Mesenchymal stem cell (in vitro differentiated cells and primary cell): ENCODE measurements at places on chromosomes 4 and X.

GRCh38 chrX:110803506-110803905 lies 7.9 kb upstream of the CHRDL1 start:
- DNase-seq, result no peak

DNA sequence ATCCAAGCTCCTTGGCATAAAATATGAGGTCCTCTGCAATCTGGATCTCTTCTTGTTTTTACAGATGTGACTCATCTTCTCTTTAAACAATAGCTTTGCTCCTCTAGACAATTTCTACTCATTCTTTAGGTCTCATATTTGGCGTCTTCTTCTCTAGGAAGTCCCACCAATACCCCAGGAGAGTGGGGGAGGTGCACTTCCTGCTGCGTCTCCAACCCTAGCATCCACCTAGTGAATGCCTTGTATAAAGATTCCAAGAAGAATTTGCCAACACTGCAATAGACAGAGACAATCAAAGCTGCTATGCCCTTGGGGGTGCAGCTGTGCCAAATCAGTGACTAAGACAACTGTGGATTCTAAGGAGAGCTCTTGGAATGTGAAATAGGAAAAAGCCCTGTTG lies 45.7 kb upstream of the SLC10A7 start:
- no peak for DNase-seq

- DNase-seq, result no peak
Measured at GRCh38 chr4:4332529-4332928, 42.5 kb downstream of the ZBTB49 start.

- DNase-seq, result no peak
Measured at GRCh38 chrX:9706421-9706820, 59.2 kb downstream of the GPR143 start.

DNA sequence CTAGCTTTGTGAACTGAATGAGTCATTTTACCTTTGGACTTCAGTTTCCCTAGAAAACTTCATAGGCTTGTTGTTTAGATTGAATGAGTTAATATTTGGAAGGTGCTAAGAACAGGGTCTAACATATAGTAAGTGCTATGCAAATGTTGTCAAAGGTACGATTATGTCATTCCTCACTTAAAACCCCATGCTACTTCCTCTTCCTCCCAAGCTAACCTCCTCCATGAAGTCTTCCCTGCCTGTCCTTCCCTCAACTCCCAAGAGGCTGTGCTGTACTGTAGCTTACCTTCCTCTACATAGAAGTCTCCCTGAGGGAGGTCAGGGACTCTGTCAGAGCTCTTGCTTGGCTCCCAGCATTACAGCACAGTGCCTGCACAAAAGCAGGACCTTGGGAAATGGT lies 103.4 kb upstream of the PJA1 start:
- DNase-seq, result no peak

DNA sequence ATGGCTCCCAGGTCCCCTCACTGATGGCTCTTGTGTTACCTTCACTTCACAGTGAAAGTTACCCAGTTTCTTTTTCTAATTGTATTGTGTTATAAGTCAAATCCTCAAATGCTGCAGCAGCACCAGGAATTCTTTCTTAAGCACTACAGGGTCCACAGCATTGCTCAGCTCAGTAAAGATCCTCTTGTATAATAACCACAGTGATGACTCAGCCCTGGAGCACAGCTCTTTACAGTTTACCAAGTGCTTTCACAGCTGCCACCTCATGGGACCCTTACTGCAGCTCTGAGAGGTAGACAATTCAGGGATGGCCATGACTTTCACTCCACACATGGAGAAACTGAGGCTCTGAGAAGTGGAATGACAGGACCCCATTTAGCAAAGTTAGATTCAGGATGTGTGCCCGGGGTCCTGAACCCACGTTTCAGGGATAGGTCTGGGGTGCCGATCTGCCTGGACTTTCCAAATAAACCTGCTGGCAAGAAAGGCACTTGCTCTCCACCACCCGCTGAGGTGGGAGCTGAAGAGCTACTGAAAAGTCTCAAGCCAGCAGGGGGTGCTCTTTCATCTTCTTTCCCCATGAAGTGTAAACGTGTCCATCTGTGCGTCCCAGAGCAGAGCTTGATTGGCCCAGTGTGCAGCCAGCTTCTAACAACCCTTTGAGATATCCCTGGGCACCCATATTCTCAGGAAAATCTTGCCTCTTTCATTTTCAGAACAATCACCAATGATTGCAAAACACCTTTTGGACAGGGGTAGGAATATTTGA lies 35.7 kb upstream of the GABRQ start:
- no peak for DNase-seq

DNA sequence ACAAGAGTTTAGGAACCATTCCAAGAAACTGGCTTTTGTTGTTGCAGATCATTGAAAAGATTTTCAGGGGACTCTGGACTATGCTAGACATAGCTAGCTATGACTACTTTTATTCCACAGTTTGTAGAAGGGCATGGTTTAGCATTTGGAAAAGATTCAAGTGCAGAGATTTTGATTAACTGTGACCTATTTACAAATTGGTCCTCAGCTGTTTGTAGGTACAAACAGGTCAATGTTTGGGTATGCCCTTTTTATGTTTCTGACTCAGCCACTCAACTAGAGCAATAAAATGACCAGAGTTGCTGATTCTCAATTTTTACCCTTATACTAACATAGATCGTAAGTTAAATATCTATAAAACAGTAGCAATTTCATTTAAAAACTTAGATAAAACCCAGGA lies 46.7 kb downstream of the IGFBP7 start:
- DNase-seq, result no peak

DNA sequence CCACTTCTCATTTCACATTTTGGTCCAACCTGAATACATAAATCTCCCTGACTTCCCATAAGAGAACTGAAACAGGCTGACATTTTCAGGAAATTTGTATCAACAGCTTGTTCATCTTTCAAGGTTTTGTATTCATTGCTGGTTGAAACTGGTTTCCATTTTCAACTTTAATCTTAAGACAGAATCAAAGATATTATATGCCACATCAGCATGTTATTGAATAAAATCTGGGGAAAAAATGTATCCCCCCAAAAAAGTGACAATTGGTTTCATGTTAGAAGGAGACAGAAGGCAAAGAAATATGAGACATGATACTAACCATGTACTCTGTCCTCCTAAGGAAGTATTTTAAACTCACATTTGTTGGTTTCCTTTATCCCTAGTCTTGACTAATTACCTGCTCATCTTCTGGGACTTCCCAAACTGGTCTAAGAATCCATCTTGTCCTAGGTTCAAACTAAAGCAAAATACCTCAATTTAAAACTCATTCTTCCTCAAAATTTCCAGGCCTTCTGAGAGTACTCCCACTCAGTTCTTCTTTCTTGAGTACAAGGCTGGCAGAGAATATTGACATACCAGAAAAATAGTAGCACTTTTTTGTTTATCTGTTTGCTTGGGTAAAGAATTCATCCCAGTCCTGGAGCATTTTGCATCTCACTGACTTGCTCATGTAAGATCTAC lies 3.1 kb upstream of the ANTXR2 start:
- no peak for DNase-seq

- peak; percentile 63 for DNase-seq
Measured at GRCh38 chr4:184287697-184288255, 70.1 kb upstream of the ENPP6 start.

DNA sequence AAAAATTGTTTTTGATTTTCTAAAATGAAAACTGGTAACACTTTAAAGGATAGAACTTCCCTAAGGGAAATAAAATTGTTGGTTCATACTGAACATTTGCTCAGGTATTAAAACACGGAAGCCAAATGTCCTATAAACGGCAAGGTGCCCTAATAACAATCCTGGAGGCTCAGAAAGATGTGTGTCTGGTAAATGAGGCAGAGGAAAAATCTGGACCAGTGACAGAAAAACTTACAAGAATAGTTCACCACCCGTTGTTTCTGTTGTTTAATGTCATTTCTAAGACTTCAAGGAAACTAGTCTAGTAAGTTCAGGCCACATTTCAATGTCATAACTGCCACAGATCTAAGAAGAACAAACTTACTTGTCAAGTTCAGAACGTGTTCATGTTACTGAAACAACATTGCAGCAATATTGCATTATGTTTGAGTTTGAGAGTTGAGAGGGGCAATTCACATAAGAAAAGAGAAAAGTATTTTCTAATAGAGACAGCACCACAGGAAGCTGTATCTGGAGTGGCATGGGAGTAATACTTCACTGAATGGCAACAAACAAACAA lies 476.6 kb downstream of the GRXCR1 start:
- no peak for DNase-seq

DNA sequence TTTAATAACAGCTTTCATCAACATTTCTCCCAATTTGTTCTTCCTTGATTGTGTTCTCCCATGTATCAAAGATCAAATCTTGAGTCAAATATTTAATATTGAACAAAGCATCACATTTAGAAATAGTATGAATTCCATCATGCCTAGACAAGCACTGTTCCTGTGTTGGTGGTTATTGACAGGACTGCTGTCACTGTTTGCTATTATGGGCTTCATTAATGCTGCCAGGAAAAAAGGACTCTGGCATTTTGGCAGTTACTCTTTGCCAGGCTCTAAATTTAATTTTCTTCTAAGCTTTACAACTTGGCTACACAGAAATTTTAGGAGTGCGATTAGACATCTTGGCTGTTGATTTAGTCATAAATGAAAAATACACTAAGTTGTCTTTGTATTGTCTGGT lies 295.9 kb upstream of the NRK start:
- no peak for DNase-seq
